Dermis microvascular lymphatic vessel endothelial cell (primary cell): ENCODE measurements at places on chromosomes 6 and 20.

- DNase-seq: no peak
These were observed 126.0 kb upstream of the TENT5A start for GRCh38 chr6:81878479-81878878.

DNA sequence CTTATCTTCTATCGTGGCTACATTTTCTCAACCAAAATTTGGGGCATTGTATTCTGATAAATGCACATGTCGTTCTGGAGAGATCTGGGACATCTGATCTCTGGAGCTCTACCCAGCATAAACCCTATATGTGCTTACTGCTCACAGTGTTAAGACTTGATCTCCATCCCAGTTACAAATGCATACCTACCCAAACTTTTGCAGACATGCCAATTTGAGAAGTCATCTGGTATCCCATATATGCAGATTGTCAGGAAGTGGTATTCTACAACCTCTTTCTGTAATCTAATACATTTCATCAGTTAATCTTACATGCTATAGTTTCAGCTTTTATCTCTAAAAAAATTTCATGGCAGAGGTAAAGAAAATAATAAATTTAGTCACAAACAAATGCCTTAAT, 11.2 kb downstream of the BAG2 start:
- DNase-seq: no peak

DNA sequence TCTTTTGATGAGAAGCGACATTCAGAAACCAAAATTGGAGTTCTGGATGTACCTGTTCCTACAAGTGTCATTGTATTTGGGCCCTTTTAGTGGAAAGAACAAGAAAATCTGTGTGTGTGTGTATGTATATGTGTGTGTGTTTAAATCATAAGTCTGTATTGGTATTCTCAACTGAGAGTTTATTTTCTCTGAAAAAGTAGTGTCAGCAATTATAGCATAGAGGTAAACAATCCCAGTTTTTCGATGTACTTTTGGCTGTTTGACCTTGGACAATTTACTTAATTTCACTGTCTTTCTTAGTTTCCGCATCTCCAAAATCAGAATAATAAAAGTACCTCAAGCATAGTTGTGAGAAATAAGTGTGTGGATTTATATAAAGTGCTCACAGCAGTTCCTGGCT, 57.2 kb downstream of the EYA4 start:
- no peak for DNase-seq

DNA sequence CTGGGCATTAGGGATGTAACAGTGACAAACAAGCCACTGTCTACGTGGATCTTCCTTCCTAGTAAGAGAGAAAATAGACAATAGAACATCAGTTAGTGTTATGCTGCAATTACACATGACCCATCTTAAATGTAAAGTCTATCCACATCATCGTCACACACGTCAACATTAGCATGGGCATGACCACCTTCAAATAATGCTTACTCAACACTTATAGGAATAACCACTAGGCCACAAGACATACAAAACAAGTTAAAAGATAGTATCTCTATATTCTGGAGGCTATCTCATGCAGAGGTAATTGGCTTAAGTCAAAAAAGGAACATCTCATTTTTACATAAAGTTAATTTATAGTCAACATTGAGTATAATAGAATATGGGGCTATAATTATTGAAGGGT, 156.5 kb downstream of the MOXD1 start:
- DNase-seq: no peak

- DNase-seq: no peak
These were observed 56.7 kb upstream of the TOX2 start for GRCh38 chr20:43857932-43858331.

DNA sequence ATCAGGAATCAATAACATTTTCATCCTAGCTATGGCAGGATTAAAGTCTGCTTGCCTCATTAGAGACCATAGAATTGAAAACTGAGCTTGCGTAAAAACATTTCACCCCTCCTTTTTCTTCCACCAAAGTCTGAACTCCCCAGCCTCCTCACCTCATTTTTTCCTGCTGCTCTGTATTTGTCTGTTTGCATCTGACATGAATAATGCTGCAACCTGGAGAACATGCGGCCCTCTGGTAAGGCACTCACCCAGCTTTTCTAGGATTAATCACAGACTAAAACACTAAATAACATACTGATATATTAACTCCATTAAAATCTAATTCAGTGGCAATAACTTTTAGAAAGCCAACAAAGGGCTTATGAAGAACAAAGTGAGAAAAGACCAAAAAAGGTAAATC, 677.7 kb upstream of the NRSN1 start:
- DNase-seq: no peak

GRCh38 chr20:19022791-19023448, 189.5 kb upstream of the SLC24A3 start:
- DNase-seq: no peak

DNA sequence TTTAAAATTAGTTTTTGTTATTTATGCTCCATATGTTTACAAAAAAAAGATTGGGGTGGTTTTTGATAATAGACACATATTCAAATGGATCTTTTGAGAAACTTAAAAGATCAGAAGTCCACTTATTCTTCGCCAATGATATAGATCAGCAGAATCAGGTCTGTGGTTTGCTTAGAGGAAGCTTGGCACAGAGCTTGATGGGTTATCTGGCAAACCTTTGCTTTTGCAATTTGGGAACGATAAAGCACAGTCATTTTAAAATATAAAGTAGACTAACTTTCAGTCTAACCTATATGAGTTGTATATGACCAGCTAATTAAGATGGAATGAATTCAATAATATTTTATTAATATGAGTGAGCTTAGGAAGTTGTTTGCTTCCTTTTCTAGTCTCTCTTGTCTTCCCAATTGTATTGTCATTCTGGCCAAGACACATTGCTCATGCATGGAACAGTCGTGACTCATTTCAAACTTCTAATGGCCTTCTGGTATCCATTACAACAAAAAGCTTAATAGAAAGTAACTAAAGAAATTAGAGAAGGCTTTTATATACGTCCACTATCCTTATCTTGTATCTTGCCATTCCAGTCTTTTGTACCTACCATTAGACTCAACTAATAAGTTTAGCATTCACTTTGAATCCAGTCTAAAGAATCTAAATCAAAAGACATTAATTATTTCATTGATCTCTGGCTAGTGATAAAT, 118.7 kb downstream of the TBX18 start:
- DNase-seq: peak; percentile 66

- no peak for DNase-seq
These were observed 180.6 kb downstream of the RPS12 start for GRCh38 chr6:132995009-132995408.

DNA sequence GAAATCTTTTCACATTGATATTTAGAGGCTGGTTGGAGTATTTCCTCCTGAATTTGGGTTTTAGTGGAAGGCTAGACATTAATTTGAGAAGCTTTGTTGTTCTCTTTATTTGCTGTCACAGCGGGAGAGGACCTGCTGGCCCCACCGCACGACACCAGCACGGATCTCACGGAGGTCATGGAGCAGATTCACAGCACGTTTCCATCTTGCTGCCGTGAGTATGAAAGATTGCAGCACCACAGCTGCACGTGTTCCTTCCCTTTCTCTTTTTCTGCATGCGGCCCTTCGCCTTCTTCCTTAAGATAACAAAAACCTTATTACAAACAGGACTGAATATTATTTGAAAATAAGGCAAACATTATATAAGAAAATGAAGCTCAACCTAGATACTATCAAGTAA, 555.5 kb downstream of the UTRN start:
- DNase-seq: no peak
